Activated CD4-positive, alpha-beta memory T cell treated with anti-CD3 and anti-CD28 coated beads for 36 hours (primary cell): ENCODE measurements at places on chromosomes 1 and 21. TPM values are rescaled to one million over a fixed set of nuclear protein-coding genes. Genes with fewer than 3 reads are reported as not detected.

Gene OPTC
- not detected for total RNA-seq

Gene PRKCZ
- 14.7 TPM for total RNA-seq

- H3K4me3 ChIP-seq, result no peak overlapping the region
- H3K4me1 ChIP-seq, result peaks cover 9% of the 10 kb centered on the region
- no peaks in the 10 kb centered on the region for H3K27me3 ChIP-seq
- no peaks in the 10 kb centered on the region for H3K36me3 ChIP-seq
Measured at GRCh38 chr1:224640587-224640986, 24.5 kb downstream of the CNIH3 start.

DNA sequence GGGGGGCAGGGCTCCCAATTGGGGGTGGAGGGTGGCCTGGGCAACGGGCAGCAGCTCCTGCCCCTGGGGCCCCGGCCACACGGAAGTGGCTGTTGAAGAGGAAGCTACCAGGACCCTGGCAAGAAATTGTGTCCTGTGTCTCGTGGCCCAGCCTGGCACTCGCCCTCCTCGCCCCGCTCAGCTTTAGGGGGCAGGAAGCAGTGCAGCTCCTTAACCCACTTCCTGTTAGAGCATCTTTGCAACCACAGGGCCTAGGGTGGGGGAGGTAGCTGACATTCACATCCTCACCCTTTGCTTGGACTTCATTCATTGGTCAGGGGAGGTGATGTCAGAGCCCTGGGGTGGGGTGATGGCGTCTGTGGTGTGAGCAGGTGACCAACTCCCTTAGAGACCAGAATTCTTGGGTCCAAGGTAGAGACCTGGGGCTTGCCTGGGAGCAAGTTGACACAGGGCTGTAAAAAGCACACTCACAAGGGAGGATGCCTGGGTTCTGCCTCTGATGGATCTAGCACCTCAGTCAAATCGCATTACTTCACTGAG, at the start of gene ARHGAP30:
Gene ARHGAP30, minus strand, starts transcription at position 161 of the 540 bp plus-strand sequence. CDS start 267 bp downstream, outside the sequence.
- H3K27ac ChIP-seq, result peak within 1 kb of the TSS; percentile 99
- H3K27me3 ChIP-seq, result no peaks in the 10 kb centered on the region
- DNase-seq, result peak; percentile 95
- H3K4me3 ChIP-seq, result peak within 1 kb of the TSS; percentile 97
- H3K4me1 ChIP-seq, result peaks cover 43% of the 10 kb centered on the region
- peaks cover 27% of the 10 kb centered on the region for H3K36me3 ChIP-seq

DNA sequence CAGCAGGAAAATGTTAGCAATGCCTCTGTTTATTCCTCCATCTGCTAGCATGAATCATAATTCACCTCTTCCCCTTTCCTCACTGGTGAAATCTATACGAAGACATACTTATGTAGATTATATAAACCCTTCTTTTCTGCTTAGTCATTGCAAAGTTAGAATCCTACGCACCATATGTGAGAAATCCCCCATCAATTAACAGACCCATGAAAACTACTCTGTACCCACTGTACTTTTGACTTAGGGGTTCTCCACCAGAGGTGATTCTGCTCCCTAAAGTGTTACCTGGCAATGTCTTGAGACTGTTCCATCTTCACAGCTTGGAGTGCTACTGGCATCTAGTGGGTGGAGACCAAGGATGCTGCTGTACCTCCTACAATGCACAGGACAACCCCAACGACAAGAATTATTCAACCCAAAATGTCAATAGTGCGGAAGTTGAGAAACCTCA, 49.6 kb upstream of the KCTD3 start:
- H3K27ac ChIP-seq, result no peak overlapping the region
- no peaks in the 10 kb centered on the region for H3K36me3 ChIP-seq
- no peak for DNase-seq
- H3K4me1 ChIP-seq, result no peaks in the 10 kb centered on the region

DNA sequence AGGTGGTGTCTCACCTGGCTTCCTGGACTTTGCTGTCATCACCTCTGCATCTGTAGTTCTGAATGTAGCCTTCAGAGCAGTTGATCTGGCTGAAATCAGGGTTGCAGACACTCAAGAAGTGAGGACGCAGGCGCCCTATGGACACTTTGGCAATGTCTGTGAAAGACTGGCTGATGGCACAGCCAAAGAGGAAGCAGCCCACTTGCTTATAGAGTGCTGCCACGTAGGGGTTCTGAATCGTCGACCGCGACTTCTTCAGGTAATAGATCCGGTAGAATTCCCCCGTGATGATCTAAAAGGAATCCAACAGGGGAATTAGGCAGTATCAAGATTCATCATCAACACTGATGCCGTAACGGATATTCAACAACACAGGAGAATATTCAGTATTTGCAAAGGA, 55.1 kb downstream of the PLPP3 start:
- DNase-seq, result no peak
- H3K4me3 ChIP-seq, result no peak overlapping the region
- H3K4me1 ChIP-seq, result no peaks in the 10 kb centered on the region
- no peak overlapping the region for H3K27ac ChIP-seq

DNA sequence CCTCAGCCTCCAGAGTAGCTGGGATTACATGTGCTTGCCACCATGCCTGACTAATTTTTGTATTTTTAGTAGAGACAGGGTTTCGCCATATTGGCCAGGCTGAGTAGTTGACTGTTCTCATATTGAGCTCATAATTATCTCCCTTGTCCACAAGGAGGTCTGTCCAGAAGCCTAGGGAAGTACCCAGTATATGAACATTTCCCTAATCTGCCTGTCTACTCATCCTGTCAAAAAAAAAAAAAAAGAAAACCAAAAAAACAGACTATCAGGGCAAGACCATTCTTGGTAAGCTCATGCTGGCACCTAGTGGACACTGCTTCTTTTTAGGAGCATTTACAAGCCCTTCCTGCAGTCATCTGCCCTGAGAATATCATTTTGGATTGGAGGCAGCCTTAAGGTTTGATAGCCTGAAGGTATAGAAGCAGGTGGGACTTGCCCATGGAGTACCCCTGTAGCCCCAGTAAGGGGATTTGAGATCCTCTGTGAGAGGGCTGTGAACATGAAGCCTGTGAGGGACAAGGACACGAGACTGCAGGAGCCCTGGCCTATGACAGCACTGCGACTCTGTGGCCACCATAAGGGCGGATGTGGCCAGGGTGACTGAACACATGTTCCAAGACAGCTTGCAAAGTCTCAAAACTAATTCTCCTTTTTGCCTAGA, 10.8 kb upstream of the DUSP12 start:
- H3K36me3 ChIP-seq, result no peaks in the 10 kb centered on the region
- H3K4me3 ChIP-seq, result no peak overlapping the region
- DNase-seq, result peak; percentile 75
- H3K27me3 ChIP-seq, result peaks cover 2% of the 10 kb centered on the region
- peak overlapping the region; percentile 49 for H3K27ac ChIP-seq
